ENCODE measurements at places on chromosomes 13 and 19. TPM values are rescaled to one million over a fixed set of nuclear protein-coding genes. Genes with fewer than 3 reads are reported as not detected.

Gene FPR1
- not detected for total RNA-seq

Gene RETN
- total RNA-seq: not detected

Gene PLK5
- total RNA-seq: not detected

Gene THSD1
- total RNA-seq: 0.87 TPM

Gene GPR4
- not detected for total RNA-seq

Gene GFY
- total RNA-seq: not detected

Gene CGB2
- not detected for total RNA-seq

Gene ADGRE2
- total RNA-seq: 0.47 TPM

Gene TMEM238
- 9.6 TPM for total RNA-seq
